ENCODE measurements at places on chromosomes 7 and 10. TPM values are rescaled to one million over a fixed set of nuclear protein-coding genes. Genes with fewer than 3 reads are reported as not detected.

Gene PLPP4
- total RNA-seq, result not detected

Gene SEC31B
- total RNA-seq, result 11.2 TPM

DNA sequence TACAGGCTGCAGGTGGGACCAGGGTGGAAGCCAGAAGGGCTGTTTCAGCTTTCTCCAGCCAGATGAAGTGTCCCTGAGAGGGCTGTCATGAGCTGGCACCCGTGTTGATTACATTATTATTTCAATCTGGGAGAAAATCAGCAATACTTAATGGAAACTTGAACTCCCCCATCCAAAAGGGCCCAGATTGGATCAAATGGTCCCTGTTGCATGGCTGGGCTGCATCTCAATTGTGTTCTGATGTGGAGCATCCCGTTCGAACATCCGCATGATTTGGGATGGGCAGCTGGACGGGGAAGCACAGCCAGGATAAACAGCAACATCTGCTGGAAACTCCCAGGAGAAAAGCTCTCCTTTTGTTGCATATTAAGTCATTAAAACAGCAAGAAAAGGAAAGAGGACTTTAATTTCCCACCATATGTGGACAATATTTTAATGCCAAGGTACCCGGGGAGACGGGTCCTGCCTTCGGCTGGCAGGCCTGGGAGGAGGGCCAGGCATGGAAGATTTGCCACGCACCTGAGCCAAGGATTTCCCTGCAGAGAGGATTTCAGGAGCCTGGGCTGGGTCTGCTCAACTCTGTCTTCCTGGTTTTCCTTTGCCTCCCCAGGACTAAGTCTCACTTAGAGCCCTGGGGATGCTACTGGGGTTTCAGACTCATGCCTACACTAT, 52.4 kb downstream of the NPTX2 start:
- no peak for DNase-seq

DNA sequence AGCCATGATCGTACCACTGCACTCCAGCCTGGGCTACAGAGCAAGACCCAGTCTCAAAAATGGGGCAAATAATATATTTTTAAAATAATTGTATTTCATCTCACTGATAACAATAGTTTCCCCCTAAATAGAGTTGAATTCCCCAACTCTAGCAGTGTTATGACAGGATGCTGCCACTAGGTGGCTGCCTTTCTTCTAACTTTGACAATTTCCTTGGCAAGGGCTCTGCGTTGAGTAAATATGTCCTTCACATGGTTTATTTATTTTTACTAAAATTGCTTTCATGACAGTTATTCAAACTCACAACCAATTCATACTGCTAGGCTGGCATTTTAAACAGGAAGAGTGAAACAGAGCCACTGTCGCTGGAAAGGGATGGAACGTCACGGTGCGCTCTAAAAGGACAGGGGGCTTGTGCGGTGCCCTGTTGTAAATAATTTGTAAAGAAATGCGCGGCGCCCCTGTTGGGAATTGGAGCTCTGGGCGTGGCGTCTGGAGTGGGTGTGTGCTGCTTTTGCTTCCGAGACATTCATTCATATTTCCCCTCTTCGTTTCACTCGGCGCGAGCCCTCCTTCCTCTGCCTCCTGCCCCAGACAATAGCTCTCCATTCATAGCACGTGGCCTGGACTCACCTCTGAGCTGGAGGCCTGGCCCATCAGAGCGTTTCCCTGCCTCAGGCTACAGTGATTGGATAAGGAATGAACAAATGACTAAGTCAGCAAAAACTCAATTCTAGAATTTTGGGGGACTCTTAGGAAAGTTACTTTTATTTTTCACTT, 20.5 kb upstream of the PITRM1 start:
- DNase-seq, result no peak

GRCh38 chr7:93119191-93119905, 1.6 kb upstream of the SAMD9 start:
- DNase-seq, result no peak

Gene PLEKHS1
- total RNA-seq, result 0.14 TPM

DNA sequence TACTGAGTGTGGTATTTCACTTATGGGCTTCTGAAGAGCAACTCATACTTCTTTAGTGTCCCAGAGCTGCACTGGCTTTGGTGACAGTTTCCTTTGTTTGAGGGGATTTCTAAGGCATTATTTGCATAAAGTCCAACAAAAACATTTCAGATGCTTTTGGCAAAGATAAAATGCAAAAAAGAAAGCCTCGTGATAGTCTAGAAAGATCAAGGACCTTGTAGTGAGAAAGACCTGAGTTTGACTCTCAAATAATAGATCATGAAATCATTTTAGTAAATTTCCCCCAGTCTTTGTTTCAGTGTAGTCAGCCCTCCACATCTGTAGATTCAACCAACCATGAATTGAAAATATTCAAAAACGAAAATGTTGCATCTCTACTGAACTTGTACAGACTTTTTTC, 107.4 kb downstream of the EEPD1 start:
- DNase-seq, result no peak

DNA sequence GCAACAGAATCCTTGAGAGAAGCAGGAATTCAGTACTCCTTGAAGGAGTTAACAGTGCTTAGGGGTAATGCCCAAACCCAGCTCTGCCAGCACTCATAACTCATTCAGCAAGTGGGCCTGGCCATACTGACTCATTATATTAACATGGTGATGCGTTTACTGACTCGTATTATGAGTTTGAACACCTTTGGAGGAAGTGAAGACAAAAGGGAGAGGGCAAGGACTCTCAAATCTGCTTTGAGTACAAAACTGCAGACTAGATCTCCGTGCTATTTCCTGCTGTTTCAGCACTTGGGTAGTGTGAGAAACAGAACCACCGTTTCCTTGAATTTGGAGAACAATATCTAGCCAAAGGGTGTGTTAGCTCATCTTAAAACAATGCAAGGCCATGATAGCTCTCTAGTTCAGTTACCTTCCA, 30.8 kb downstream of the SLC16A9 start:
- no peak for DNase-seq

- no peak for DNase-seq
These were observed 200.2 kb downstream of the DYNC1I1 start for GRCh38 chr7:95972523-95972922.

DNA sequence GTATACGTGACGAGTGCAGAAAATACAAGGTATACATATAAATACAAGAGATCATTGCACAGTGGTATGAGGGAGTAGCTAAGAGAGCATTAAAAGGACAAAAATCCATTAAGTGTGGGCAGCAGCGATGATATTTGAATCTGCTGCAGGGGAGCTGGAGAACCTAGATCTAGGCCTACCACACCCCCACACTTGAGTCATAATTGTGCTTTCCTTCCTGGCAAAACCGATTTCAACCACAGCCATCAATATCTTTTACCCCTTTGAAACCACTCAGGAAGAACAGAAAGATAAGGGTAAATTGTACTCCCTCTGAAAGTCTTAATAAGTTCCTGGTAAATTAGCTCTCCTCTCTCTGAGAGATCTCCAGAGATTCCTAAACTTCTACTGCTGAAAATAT, 345.0 kb downstream of the SORCS1 start:
- no peak for DNase-seq

Gene FAM25A
- not detected for total RNA-seq

DNA sequence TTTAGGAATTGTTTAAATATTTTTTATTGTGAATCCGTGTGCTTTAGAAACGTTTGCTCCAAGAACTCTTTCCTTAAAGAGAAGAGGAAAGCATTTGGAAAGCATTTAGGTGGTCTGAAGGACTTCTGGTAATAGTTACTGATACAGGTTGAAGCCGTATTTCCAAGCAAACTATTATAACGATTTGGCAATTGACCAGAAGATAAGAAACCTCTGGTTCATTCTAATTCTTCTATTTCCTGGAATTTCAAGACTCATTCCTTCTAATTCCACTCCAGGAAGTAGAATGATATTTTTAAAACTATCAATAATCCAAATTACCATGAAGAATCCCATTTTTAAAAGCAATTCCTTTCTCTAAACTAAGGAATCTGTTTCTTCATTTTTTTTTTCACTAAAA, 158.9 kb upstream of the AGR3 start:
- DNase-seq, result no peak

- DNase-seq, result no peak
These were observed 15.3 kb upstream of the ZCCHC24 start for GRCh38 chr10:79460687-79461086.

GRCh38 chr10:86708068-86708782, 39.9 kb downstream of the LDB3 start:
- DNase-seq, result no peak

- no peak for DNase-seq
These were observed 57.9 kb downstream of the GRB10 start for GRCh38 chr7:50724526-50725520.

DNA sequence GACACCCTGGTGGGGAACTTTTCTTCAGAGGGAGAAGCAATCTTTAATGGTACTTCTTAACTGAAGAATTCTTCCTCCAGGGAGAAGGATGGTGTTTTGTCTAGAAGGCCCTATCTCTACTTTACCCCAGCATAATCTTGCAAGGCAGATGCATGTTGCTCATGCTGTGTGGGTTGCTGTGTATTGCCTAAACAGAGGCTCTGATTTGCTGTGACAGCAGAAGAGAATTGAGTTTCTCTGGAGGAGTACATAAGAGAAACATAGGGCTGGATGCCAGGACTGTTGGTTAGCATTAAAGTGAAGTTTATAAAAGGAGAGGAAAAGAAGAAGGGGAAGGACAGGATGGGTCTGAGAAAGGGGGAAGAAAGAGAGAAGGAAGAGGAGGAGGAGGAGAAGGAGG, 248.1 kb upstream of the HPS1 start:
- DNase-seq, result no peak

DNA sequence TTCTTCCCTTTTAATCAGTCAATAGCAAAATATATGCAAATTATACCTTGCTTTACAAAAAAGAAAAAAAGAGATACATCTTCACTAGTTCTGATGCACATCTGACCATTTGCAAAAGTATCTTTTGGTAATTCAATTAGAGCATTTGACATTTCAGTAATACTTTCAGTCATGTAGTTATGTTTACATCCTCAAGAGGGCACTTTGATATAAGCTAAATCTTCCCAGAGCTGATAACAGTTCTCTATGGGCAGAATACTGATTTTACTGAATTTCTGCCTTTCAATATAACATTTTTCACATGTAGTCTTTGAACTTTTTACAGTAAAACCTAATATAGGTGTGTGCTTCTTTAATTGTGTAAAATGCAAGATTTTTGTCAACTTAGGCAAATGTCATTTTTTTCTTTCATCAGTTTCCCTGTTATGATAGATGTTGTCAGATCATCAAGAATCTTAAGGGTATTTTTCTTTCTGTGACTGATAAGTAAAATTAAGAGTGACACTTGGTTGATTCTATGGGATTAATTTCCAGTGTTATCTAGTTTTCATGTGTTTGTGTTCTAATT, 703.5 kb upstream of the SEMA3D start:
- DNase-seq, result no peak

GRCh38 chr10:32357056-32357735, 10.2 kb upstream of the EPC1 start:
- DNase-seq, result no peak

DNA sequence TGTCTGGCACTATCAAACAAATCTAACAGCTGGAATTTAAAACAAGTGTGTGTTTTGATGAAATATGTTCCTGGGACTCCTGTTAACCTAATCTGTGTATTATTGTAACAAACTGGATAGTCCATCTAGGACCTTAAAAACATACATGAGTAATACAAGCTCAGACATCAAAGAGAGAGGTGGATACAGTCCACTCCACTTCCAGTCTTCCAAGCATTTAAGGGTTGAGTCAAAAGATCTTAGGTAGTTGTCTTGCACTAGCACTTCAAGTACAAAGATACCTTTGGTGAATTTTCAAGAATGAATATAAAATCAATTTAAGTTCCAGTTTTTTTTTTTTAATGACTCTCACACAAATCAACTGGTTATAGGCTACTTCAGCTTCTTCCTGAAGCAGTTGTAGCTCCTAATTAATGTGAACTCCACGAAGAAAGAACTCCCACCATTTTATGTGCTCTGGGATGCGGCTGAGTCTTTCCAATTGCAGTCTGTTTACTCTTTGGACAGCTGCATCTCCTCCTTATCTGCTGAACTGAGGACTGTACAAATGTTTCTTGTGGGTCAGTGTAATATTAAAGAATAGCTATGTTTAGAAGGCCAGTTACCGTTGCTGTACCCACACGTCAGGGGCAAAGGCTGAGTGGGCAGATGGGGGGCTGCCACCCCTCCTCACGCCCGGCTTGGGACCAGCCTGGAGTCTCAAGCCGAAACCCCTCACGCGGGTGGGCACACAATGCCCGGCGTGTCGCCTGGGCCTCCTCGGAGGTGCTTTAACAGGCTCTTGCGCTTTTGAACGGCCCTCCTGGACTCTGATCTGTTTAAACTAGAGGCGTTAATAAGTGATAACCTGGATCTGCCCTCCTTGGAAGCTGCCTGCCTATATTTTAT, 2.9 kb upstream of the IGF2BP3 start:
- no peak for DNase-seq

GRCh38 chr10:86799188-86799845, 42.9 kb downstream of the BMPR1A start:
- DNase-seq, result no peak

DNA sequence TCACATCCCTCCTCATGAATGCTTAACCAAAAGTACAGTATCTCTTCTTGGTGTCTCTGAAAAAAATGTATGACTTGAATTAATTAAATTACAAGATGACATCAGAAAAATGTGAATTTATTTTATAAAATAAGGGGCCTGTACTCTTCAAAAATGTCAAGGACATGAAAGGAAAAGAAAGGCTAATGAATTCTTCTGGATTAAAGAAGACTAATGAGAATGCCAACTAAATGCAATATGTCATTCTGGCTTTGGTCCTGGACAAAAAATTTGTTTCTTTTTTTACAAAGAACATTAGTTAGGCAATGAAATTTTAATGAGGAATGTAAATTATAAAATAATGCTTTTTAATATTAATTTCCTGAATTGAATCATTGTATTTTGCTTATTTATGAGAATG, 1125.7 kb downstream of the DNAJB9 start:
- no peak for DNase-seq

Gene SCART1
- 12.1 TPM for total RNA-seq

Gene ANKRD1
- total RNA-seq, result 2.8 TPM

Gene UNC5B
- 24.2 TPM for total RNA-seq

Data from thoracic aorta (tissue), 2 donors.